Hair follicular keratinocyte (primary cell): ENCODE measurements at places on chromosomes 1 and 21. TPM values are rescaled to one million over a fixed set of nuclear protein-coding genes. Genes with fewer than 3 reads are reported as not detected.

Gene RNF223
- total RNA-seq, result 0.08 and 0.15 TPM in 2 replicates

Gene CREB3L4
- total RNA-seq, result 5.7 and 7.1 TPM in 2 replicates

Gene IPP
- 4.2 and 5.5 TPM in 2 replicates for total RNA-seq

Gene CEP170
- total RNA-seq, result 27.7 and 50.3 TPM in 2 replicates

Gene C1orf115
- total RNA-seq, result 1.1 and 1.6 TPM in 2 replicates

Gene VHLL
- not detected in 2 replicates for total RNA-seq
